Sciatic nerve (tissue), 2 donors: ENCODE measurements at places on chromosomes 7 and 10.
A peak's percentile ranks its signal among the peaks of the same experiment; 100 is the strongest.

DNA sequence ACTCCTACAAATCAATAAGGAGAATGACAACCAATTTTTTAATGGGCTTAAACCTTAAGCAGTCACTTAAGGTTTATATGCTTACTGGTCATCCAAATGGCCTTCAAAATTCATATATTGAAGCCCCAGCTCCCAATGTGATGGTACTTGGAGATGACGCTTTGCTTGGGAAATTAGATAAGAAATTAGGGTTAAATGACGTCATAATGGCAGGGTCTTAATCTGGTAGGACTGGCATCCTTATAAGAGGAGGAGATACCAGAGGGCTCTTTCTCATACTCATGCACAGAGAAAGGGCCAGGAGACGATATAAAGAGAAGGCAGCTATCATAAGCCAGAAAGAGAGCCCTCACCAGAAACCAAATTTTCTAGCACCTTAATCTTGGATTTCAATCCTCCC is 350.8 kb upstream of the NFE2L3 start:
- no peak for DNase-seq

- no peak for DNase-seq
Observed at GRCh38 chr10:630581-631073, 58.8 kb downstream of the DIP2C start.

GRCh38 chr7:131664570-131664969 is 108.1 kb upstream of the PODXL start:
- DNase-seq = peak; percentile 19

- peak; percentile 48 for DNase-seq
Observed at GRCh38 chr10:35574924-35575352, 30.2 kb upstream of the GJD4 start.

GRCh38 chr7:44128721-44129582 is 5.6 kb upstream of the POLD2 start:
- DNase-seq = no peak

DNA sequence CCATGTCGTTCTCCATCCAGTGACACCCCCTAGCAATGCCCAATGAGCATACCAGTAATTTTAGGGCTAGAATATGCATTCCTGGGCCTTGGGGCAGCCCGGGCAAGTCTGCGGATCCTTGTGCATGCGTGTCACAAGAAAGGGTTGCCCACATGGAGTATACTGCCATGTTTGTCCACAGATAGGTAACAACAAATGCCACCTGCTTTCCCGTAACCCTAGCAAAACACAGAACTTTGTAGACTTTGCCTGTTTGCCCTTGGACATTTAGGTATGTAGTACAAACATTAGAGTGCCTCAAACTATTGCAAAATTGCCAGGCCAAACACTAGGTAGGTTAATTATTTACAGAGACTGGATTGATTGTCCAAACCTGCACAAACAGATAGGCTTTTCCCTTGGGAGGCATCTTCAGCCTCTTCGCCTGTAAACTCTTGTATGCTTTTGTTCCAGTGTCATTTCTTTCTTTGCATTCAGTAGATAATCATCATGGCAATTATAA is 117.0 kb downstream of the ADCY1 start:
- peak; percentile 22 for DNase-seq

DNA sequence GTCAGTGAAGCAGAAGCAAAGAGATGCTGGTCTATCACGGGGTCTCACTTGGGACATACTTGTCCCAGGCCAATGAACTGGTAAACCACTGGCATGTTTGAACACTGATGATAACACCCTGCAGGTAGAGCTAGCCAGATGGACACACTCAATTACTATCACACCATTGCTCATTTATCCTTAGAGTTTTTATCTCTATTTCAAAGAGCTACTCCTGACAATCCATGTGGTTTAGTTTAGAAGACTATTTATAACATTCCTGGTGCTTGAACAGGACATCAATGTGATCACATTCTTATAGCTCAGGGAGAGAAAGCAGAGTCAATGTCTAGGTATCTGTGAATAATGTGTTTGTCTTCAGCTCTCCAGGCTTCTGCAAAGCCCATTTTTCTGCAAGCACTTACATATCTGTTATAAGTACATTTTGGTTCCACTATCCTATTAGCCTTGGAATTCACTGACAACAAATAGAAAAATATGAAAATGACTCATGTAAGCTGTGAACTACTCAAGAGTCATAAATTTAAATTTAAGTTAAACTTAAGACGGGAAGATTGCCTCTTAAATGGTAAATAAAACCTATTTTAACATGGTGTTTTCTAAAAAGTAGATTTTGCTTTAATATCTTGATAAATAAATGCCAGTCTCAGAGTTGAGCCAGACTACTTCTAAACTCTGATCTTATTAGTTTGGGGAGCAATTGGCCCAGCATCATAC is 106.7 kb upstream of the MBL2 start:
- DNase-seq = no peak

DNA sequence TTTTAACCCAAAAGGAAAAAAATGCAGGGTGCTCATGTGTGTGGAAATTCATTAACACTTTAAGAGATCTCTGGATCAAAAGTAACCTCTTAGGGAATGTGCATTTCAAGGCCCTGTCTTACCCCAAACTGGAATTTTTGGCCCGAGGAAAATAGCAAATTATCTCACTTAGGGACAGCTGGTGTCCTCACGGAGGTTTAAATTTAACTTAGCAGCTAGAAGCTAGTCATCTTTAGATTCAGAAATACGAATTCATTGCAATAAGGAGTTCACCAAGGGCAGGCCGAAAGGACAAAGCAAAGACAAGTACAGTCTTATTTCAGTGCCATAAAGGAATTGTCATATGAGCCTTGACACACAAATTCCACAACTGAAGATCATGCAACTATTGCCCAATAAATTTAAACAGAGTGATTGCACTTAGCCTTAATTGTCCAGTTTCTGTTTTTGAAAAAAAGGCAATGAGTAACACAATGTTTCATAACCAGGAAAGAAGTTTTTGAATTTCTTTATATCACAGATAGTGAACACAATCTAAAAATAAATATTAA is 22.4 kb upstream of the SEMA3C start:
- DNase-seq = no peak

DNA sequence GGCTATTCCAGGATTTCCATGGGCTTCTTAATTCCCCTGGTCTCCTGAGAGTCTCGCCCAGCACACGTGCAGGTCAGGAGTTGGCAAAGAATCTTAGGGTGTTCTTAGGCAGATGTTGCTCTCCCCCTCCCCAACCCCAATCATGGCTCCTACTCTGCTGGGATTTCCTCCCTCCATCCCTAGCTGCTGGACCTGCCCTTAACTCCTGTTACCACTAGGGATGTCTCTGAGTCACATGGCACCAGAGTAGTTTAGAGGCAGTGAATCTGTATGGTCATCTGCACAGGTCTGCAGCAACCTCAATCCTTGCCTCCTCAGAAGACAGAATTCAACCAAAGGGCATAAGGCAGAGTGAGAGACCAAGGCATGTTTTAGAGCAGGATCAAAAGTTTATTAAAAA is 51.8 kb upstream of the CHST3 start:
- DNase-seq = no peak

GRCh38 chr7:5349437-5350173 is 66.9 kb downstream of the SLC29A4 start:
- DNase-seq = peak; percentile 53

GRCh38 chr7:152556013-152556755 is 119.8 kb downstream of the XRCC2 start:
- no peak for DNase-seq

GRCh38 chr10:34666008-34666704 is 148.9 kb downstream of the PARD3 start:
- no peak for DNase-seq

DNA sequence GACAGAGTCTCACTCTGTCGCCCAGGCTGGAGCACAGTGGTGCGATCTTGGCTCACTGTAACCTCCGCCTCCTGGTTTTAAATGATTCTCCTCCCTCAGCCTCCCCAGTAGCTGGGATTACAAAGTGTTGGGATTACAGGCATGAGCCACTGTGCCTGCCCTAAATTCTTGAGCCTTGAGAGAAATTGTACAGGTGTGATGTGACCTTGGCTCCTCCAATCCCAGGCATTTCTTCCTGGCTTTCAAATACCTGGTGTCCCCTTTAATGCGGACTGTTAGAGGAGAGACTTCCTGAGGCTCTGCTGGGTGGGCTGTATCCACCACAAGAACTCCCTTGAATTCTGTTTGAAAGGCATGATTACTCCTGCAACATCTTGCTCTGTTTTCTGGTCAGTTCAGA is 15.0 kb downstream of the MORN4 start:
- no peak for DNase-seq

- DNase-seq = no peak
Observed at GRCh38 chr10:21314906-21315644, 210.4 kb downstream of the SKIDA1 start.

DNA sequence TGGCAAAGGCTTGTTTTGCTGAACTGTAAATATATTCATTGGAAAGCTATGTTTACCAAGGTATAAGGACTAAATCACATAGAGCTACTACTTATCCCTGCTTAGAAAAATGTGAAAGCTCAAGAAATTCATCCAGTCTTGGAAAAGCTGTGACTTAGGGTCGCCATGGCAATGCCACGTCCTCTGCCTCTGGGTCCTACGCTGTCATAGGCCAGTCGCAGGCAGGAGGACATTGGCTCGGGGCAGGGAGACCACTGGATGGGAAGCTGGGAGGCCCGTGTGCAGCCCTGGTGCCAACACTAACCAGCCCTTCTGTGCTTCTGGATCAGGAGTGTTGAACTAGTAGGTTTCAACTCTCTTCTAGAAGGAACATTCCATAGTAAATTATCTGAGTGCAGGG is 67.3 kb upstream of the PDZD8 start:
- DNase-seq = no peak

GRCh38 chr10:19294233-19294632 is 245.6 kb downstream of the MALRD1 start:
- no peak for DNase-seq

GRCh38 chr10:110822035-110822711 is 49.6 kb upstream of the PDCD4 start:
- DNase-seq = no peak

GRCh38 chr7:116742641-116743040 is 70.6 kb downstream of the MET start:
- no peak for DNase-seq

- no peak for DNase-seq
Observed at GRCh38 chr7:95427914-95428516, 6.8 kb downstream of the PON2 start.

- no peak for DNase-seq
Observed at GRCh38 chr10:117656385-117657367, 114.1 kb downstream of the EMX2 start.

DNA sequence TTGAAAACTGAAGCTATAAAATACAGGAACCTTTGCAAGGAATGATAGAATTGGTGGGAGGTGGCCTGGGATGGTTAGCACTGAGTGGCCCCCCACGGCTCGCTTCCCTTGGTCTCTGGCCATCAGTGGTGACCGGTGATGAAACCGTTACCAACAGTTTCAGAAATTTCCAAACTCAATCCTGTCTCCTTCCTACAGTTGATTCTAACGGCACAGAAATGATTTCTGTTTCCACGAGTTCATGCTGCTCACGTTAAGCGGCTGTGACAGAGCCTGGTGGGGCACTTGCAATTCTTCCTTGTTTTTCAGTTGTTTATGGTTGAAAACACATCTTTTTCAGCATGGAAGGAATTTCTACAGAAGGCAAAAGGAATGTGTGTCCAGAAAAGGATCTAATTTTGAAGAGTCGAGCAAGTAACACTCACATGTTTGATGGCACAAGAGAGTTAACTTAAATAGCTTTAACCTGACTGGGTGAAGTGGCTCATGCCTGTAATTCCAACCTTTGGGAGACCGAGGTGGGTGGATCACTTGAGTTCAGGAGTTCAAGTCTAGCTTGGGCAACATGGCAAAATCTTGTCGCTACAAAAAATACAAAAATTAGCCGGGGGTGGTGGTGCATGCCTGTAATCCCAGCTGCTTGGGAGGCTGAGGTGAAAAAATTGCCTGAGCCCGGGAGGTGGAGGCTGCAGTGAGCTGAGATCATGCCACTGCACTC is 100.1 kb downstream of the DNAJB6 start:
- DNase-seq = no peak

GRCh38 chr7:134827889-134828288 is 48.5 kb downstream of the CALD1 start:
- DNase-seq = no peak

GRCh38 chr10:5668429-5668828 is 2.0 kb upstream of the ASB13 start:
- DNase-seq = no peak

GRCh38 chr10:789831-790701 is 100.6 kb upstream of the DIP2C start:
- DNase-seq = peak; percentile 42

DNA sequence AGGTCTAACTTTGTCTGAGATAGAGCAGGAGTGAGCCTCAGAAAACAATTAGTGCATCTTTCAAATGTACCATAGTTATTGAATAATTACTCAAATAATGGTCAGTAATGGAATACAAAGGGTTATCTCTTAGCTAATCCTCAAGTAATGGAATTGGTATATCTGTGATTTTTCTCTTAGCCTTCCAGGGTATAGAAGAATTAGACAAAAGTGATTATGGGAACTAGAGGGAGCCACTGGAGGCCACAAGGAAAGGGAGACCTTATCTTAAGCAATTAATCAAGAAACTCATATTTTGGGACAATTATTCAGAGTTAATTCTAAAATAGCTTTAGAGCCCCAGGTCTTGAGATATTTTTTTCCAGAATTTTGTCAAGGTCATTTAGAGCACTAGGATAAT is 110.0 kb upstream of the GATA3 start:
- no peak for DNase-seq

DNA sequence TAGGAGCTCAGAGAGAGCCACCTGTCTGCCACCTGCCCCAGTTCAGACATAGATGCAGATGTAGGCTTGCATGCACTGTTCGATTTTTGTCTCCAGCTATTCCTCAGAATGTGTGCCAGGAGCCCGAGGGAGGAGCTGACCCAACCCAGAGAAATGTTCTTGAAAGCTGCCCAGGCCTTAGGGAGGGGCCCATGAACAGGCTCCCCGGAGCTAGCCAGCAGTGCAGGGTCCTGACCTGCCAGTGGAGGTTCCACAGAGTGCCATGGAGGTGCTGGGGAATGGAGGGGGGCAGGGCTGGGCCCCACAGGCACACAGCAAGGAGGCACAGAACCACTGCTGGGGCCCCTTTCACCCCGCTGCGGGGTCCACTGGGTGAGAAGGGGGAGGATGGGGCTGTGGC is 29.6 kb upstream of the SFRP5 start:
- no peak for DNase-seq

DNA sequence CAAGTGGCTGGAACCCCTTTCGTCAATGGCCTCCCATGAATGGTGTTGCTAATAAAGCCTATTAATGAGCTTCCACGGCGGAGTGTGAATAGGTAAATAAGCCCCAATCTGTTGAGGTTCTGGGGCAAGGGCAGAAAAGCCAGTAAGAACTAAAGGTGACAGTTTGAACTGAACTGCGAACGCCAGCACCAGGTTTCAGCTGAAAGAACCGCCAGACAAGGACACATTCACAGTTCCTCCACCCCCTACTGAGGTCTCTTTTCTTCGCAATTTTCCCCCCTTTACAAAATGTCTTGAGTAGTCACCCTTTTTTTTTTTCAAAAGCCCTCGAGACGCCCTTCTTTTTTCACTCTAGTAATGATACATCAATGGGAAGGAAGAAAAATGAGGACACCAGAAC is 2.4 kb upstream of the FGFR2 start:
- no peak for DNase-seq
